ENCODE measurements at places on chromosomes 3 and 15.

DNA sequence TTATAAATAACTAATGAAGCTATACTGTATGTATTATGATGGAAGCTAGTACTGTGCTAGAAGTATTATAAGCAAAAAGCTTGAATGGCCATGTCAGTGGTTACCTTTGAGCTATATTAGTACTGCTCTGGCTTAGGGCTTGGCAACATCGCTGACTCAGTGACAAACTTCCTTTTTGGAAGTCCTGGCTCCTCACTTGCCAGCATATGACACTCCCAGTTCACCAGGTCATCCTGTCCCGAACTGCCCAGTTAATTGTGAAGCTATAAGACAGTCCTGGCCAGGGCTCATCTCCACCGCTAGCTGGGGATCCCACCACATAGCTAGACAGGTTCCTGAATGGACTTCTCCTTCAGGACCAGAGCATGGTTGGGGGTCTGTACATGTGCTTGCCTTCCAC lies 31.9 kb downstream of the RAB8B start:
- no peak for DNase-seq

GRCh38 chr3:168398371-168399025 lies 302.8 kb upstream of the GOLIM4 start:
- peak; percentile 74 for DNase-seq

GRCh38 chr15:70153921-70154717 lies 56.4 kb upstream of the TLE3 start:
- DNase-seq: peak; percentile 21

- no peak for DNase-seq
Measured at GRCh38 chr3:61688307-61688984, 127.1 kb downstream of the PTPRG start.

- DNase-seq: peak; percentile 59
Measured at GRCh38 chr3:107796791-107797190, 274.0 kb downstream of the BBX start.

DNA sequence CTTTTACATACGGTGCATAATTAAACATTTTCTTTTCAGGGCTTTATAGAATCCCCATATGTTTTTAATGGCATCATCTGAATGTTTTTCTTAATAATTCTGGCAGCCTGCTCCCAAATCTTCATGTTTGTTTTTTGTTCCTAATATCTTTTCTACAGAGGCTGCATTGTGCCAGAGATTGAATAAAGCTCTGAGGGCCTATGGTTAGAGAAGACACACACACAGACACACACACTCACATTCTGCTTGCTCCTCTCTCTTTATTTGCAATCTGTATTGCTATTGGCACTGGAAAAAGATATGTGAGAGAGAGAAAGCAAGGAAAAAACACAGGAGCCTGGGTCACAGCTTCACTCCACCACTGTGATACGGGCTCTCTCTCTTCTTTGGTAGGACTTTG lies 136.0 kb downstream of the MECOM start:
- no peak for DNase-seq

GRCh38 chr3:12965999-12966846 lies 107.0 kb downstream of the IQSEC1 start:
- no peak for DNase-seq

GRCh38 chr15:70799667-70800450 lies 36.5 kb upstream of the UACA start:
- peak; percentile 97 for DNase-seq

DNA sequence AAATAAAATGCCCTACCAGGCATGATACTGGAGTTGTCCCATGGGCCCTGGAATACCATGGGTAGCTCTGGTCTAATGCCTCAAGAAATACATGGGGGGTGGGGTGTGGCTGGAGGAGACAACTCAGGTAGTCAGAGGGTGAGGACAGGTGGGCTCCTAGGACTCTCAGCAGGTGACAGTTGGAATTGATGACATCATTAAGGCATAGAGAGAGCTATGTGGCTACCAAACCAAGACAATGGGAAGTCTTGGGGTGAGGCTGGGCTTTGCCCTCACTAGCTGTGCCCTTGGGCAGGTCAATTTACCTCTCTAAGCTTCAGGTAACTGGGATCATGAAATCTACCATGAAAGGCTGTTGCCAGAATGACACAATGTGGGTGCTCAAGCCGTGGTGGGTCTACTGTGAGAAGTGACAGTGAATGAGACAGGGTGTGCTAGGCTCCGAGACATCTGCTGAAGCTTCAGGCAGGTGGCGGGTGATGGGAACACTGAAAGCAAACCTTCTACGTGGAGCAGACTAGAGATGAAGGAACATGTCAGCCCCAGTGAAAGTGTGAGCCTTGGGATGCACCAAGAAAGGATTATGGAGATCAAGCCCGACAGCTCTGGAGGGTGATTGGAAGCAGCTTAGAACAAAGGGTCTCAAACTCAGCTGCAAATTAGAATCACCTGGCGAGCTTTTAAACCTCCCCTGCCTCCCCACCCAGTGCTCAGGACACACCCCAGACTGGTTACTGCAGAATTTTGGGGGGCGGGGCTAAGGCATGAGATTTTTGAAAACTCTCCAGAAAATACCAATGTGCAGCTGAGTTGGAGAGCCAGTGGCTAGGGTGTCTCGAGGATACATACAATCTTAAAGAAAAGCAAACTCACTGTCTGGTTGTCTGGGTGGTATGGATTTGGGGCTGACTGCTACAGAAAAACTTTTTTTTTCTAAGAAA lies 21.5 kb downstream of the SLC6A20 start:
- no peak for DNase-seq

DNA sequence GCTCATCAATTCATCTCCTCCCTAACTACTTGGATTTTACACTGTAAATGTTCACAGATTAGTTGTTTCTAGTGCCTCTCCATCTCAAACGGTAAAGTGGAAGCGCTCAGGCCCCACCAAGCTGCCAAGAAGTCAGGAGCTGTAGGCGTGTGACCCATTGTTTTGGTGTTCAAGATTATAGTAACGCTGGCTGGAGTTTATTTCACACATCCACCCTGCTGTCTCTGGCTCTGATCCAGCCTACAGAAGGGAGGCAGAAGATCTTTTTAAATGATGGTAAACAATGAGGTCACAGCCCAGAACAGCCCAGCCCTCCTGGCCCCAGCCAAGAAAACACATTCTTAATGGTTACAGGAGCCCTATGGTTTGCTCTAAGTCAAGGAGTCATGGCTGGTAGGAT lies 25.7 kb upstream of the GALNT15 start:
- no peak for DNase-seq

- DNase-seq: peak; percentile 14
Measured at GRCh38 chr3:191470545-191470944, 9.6 kb downstream of the PYDC2 start.

DNA sequence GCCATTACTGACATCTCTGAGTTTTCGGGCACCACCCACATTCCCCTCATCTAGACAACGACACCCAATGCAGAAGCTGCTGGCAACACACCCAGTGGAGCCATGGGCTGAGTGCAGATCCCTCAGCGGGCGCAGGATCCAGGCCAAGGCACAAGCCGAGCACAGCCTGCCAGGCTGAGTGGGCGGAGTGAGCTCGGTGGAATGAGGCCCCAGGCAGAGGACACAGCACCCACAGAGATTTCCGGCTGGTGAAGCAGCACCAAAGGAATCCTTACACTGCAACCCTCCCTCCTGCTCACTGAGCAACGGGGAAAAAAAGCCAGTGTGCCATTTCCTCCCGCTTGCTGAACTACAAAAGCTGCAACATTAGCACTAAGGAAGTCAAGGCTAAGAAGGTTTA lies 34.3 kb downstream of the ZMAT3 start:
- peak; percentile 96 for DNase-seq

DNA sequence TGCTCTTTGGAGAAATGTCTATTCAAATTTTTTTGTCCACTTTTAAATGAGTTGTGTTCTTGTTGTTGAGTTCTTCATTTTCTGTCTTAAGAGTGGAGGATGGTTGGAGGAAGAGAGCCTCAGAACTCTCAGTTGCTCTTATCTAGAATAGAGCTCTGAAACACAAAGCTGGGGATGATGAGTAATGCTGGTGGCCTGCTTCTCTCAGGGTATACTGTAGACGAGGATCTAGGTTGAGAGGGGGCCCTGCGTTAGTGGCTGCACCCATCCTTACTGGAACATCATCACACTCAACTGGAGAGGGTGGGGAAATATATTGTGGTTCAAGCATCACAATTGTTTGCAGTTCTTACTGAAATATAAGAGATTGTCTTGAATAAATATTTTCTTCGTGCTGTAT lies 1.8 kb downstream of the SPTSSB start:
- DNase-seq: no peak

DNA sequence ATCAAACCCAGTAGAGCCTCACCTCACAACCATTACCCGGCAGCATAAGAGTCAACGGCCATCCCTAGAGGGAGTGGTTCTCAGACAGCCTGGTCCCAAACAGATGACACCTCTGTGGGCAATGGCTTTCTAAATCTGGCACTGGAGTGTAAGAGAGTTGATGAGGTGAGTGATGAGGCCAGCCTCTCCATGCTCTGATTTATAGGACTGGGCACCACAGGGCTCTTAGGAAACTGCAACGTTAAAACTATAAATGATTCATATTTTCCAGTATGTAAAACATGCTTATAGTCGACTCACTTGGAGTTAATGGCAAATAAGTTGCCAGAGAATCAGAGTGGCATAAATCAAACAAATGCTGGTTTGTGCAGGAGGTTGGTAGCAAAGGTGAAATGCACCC lies 187.7 kb downstream of the GREM1 start:
- peak; percentile 9 for DNase-seq

GRCh38 chr3:126917232-126917804 lies 65.6 kb upstream of the PLXNA1 start:
- DNase-seq: no peak

DNA sequence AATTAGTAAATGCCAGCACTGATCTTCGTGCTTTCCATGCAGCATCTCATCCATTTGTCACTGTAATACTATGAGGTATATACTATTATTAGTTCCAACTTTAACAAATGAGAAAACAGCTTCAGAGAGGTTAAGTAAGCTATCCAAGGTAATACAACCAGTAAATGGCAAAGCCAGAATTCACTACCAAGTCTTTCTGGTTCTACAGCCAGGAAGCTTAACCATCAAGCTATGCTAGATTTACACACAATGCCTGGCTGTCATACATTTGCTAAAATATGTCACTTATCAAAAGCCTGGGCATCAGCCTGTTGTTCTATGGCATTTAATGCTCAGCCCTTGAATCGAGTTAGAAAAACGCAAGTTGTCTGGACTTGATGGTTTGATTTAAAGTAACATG lies 32.6 kb downstream of the TMOD2 start:
- DNase-seq: no peak

DNA sequence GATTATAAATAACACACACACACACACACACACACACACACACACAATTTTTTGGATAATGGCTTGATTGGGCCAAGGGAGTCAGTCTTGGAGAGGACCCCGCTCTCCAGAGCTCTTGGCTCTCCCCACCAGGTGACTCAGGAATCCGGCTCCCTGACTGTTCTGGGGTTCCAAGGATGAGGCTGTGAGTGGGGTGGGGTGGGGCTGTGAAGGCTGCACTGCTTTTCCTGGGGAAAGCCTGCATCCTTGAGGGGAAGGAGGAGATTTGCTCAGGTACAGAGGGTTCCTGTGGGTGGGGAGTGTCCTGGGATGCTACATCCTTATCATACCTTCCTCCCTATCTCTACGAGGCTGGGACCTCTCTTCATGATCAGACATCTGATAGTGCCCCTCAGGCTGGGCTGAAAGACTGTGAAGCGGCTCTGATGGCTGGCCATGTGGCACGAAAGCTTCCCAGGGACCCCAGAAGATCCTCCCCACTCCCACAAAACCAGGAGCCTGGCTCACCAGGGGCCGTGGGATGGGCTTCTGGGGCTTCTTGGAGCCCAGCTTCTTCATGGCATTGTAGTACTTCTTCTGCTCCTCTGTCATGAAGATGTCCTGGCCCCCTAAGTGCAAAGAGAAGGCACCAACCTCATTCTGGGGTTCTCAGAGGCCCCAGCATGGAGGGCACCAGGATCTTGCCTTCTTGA lies 59.2 kb downstream of the EXOG start:
- DNase-seq: no peak

GRCh38 chr3:13168391-13168790 lies 95.2 kb upstream of the IQSEC1 start:
- no peak for DNase-seq

DNA sequence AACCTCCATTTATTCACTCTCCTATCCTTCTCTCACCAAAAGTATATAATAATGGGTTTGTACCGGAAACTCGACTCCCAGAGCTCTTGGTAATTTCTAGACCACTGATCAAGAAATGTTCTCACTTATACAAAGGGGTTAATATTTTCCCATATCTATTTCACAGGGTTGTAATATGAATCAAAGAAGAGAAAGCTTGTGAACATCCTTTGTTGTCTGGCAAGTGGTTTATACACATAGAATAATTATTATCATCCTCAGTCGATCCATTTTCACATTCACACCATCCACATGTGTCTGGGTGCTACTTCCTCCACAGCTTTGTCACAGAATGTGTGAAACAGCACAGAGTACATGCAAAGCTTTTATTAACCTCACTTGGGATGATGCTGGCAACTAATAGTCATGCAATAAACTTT lies 29.9 kb upstream of the STT3B start:
- DNase-seq: no peak

DNA sequence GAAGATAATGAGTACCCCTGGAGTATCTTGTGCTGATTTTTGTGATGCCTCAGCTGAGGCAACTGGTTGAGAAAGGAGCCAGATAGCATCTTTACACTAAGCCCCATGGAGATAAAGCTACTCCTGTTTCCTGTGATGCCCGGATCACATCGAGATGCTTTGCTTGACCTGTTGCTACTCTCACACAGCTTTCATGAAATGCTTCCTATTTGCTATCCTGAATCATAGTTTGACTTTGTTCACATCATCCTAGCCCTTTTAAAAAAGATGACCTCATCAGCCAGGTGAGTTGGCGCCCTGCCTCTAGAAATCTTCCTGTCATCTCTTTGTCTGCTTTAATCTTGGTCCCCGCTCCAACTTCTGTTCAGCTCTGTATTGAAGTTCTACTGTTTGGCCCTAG lies 409.6 kb upstream of the TBL1XR1 start:
- no peak for DNase-seq

- peak; percentile 36 for DNase-seq
Measured at GRCh38 chr3:16945330-16945729, 60.6 kb downstream of the PLCL2 start.

DNA sequence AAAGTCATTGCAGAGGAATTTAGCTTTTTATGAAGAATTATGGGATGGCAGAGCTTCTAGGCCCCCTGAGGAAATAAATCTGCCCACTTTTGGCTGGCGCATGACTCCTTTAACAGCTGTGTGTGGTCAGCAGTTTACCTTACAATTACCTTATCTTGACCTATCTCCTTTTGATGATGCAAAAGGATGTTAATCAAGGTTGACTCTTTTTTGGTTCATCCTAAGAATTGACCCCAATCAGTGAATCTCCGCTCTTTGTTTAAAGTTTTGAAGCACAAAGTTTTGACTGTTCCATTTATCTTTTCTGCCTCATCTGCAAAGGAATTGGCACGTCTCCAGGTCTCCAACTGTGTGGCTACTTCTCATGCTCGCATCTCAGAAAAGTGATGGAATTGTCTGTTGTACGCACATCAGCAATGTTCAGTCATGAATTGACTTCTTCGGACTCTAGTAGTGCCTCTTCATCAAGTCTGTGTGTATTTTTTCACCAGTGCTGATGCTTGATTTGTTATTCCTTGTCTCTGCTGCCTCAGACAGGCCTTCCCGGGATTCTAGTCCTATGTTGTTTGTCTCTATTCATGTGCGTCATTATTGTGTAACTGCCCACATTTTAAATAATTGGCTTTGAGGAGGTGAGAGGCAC lies 196.2 kb upstream of the CFAP20DC start:
- peak; percentile 43 for DNase-seq

All from adipocyte (in vitro differentiated cells).